ENCODE measurements at places on chromosomes 2 and 18. TPM values are rescaled to one million over a fixed set of nuclear protein-coding genes. Genes with fewer than 3 reads are reported as not detected.

GRCh38 chr2:49105506-49105905 lies 48.8 kb downstream of the FSHR start:
- DNase-seq = no peak
- no peak overlapping the region for H3K27ac ChIP-seq
- no peaks in the 10 kb centered on the region for H3K27me3 ChIP-seq
- no peaks in the 10 kb centered on the region for H3K4me1 ChIP-seq
- H3K4me3 ChIP-seq = no peak overlapping the region

DNA sequence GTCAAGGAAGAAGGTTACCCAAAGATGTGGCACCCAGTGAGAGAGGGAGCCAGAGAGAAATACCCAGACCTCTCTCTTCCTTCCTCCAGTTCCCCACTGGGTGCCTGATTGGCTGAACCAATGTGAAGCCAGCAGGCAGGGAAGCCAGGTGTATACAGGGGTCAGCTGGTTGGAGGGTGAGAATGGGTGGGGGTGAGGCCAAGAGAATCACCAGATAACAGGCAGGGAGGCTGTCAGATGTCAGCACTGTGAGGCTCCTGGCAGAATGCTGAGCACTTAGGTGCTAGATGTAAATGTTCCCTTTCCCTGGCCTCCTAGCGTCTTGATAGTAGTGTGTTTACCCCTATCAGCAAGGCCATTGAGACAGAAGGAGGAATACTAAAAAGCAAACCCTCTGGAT lies 104.0 kb upstream of the MGAT5 start:
- H3K27ac ChIP-seq = no peak overlapping the region
- no peak overlapping the region for H3K4me3 ChIP-seq
- no peaks in the 10 kb centered on the region for H3K27me3 ChIP-seq
- no peaks in the 10 kb centered on the region for H3K36me3 ChIP-seq
- DNase-seq = no peak

- no peak overlapping the region for H3K27ac ChIP-seq
- no peaks in the 10 kb centered on the region for H3K4me1 ChIP-seq
- no peaks in the 10 kb centered on the region for H3K36me3 ChIP-seq
- H3K4me3 ChIP-seq = no peak overlapping the region
- H3K27me3 ChIP-seq = no peaks in the 10 kb centered on the region
Measured at GRCh38 chr2:133801946-133802345, 233.7 kb upstream of the NCKAP5 start.

DNA sequence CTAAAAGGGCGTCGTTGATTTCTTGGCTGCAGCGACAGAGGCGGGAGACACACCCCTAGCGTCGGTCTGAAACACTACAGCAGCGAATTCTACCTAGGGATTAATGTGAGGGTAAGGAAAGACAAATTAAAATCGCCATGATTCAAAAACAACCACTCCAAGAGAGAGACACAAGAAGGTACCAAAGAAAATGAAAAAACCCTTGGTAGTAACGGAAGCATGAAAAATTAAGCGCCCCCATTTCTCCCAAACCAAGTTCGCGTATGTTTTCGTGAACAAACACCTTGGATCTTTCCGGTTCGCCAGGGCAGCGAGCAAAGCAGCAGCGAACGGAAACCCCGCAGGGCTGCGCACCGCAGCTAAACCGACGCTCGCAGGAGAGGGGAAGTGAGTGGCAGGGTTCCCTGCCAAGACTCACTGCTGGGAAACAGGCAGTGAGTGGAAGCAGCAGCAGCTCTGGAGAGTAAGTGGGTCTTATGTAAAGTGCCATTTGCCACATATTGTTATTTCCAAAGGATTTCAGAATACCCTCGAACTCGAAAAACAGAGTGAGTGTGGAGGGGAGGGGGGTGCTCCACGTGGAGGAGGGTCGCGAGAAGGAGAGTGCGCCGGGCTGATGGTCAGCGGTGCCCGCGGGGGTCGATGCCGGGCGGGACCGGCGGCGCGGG lies 1.0 kb downstream of the PPP3R1 start:
- H3K4me3 ChIP-seq = peak overlapping the region; percentile 92
- no peaks in the 10 kb centered on the region for H3K36me3 ChIP-seq
- H3K27me3 ChIP-seq = no peaks in the 10 kb centered on the region
- H3K27ac ChIP-seq = peak overlapping the region; percentile 83
- H3K4me1 ChIP-seq = peaks cover 7% of the 10 kb centered on the region

DNA sequence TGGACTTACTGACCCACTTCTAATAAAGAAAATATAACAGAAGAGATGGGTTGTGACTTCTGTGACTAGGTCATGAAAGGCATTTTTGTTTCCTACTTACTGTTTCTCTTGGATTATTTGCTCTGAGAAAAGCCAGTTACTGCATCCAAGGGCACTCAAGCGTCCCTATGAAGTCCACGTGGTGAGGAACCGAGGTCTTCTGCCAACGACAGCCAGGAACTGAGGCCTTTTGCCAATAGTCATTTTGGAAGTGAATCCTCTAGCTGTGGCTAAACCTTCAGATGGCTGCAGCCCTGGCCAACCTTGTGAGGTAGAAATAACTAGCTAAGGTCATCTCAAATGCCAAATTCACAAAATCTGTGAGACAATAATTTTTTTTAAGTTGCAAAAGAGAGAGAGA lies 449.8 kb upstream of the RGPD4 start:
- no peaks in the 10 kb centered on the region for H3K36me3 ChIP-seq
- H3K27ac ChIP-seq = no peak overlapping the region
- H3K4me1 ChIP-seq = no peaks in the 10 kb centered on the region
- no peak for DNase-seq
- H3K4me3 ChIP-seq = no peak overlapping the region

DNA sequence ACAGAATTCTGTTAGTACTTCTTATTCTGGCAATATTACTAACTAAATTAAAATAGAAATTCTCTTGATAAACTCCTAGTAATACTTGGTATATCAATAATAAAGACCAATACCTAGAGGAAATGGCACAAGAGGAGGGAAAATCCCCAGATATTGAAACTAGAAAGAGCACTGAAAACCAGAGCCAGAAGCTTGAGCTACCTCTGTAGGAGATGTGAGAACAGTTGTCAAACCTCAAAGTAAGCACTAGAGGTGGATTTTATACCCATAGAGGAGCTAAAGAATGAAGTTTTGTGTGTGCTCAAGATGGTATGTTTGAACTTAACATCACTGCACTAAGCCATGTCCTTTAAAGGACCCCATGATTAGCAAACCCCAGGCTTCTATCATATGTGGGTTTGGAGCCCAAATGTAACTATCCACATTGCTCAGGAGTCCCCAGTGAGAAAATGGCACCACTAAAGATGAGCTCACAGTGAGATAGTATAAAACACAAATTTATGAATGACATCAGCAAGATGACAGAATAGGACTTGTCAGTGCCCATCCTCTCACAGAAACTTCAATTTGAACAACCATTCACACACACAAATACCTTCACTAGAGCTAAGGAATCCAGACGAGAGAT lies 122.1 kb downstream of the PKP4 start:
- no peak for DNase-seq
- no peaks in the 10 kb centered on the region for H3K27me3 ChIP-seq
- no peak overlapping the region for H3K4me3 ChIP-seq
- H3K4me1 ChIP-seq = no peaks in the 10 kb centered on the region
- no peaks in the 10 kb centered on the region for H3K36me3 ChIP-seq
- H3K27ac ChIP-seq = no peak overlapping the region

DNA sequence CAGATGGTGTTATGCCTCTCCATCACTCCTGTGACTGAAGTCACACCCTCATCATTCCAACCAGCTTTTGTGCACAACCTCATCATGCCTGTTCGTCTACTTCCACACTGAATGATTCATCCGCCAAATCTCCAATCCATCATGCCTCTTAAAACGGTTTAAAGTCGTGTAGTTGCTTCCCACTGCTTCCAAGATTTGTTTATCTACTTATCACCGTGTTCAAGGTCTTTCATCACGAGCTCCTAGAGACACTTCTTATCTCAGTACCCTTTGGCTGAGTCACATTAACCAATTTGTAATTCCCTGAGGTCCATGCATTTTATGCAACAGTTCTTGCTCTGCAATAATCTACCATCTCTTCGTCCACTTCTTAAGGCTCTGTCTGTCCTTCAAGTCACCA lies 592.3 kb upstream of the ID2 start:
- DNase-seq = no peak
- no peak overlapping the region for H3K4me3 ChIP-seq
- H3K36me3 ChIP-seq = no peaks in the 10 kb centered on the region
- no peak overlapping the region for H3K27ac ChIP-seq

- no peak overlapping the region for H3K4me3 ChIP-seq
- H3K27me3 ChIP-seq = no peaks in the 10 kb centered on the region
- no peaks in the 10 kb centered on the region for H3K36me3 ChIP-seq
- peaks cover 80% of the 10 kb centered on the region for H3K4me1 ChIP-seq
- H3K27ac ChIP-seq = peak overlapping the region; percentile 73
Measured at GRCh38 chr2:8632755-8633154, 49.1 kb upstream of the ID2 start.

DNA sequence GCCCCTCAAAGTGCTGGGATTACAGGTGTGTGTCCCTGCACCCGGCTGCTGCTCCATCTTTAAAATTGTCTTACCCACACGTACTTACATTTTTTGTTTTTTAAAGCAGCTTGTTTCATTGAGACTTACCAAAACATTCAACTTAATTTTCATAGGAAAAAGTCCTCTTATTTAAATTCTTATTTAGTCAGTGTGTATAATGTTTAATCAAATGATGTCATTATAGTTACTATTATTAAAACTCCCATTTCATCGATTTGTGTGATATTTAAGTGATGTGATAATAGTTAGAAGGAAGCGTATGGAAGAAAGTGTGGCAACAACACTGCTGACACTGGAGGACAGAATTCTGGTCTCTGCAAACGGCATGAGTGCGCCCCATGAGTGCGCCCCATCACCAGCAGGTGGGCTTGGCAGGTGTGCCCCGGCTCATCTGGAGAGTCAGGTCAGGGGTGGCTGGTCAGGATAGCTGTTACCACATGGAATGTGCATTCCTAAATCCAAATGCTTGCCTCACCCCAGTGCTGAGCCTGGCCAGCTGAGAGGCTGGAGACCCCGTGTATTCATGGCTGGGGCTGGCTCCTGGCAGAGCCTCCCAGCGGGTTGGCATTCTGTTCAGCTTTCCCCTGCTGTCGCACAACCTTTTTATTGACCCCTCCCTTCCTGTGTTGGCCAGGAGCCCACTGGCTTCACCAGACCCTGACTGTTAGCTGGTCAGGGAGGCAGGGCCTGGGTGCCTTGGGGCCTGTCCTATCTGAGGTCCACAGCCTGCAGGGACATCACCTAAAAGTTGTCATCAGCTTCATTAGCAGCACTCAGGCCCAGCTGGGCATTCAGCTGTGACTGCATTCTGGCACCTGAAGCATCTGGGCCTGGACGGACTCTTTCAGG lies 79.7 kb downstream of the AGAP1 start:
- DNase-seq = no peak
- H3K4me3 ChIP-seq = no peak overlapping the region
- no peak overlapping the region for H3K27ac ChIP-seq
- no peaks in the 10 kb centered on the region for H3K27me3 ChIP-seq
- no peaks in the 10 kb centered on the region for H3K36me3 ChIP-seq

The GKN1 gene
- not detected for total RNA-seq

Data from HCT116 (cell line).